ENCODE measurements at places on chromosomes 5 and 9. TPM values are rescaled to one million over a fixed set of nuclear protein-coding genes. Genes with fewer than 3 reads are reported as not detected.

The PPP2R2B gene
- 2.8 TPM for total RNA-seq

The KLF4 gene
- total RNA-seq, result 20.5 TPM

The C9orf50 gene
- total RNA-seq, result not detected

DNA sequence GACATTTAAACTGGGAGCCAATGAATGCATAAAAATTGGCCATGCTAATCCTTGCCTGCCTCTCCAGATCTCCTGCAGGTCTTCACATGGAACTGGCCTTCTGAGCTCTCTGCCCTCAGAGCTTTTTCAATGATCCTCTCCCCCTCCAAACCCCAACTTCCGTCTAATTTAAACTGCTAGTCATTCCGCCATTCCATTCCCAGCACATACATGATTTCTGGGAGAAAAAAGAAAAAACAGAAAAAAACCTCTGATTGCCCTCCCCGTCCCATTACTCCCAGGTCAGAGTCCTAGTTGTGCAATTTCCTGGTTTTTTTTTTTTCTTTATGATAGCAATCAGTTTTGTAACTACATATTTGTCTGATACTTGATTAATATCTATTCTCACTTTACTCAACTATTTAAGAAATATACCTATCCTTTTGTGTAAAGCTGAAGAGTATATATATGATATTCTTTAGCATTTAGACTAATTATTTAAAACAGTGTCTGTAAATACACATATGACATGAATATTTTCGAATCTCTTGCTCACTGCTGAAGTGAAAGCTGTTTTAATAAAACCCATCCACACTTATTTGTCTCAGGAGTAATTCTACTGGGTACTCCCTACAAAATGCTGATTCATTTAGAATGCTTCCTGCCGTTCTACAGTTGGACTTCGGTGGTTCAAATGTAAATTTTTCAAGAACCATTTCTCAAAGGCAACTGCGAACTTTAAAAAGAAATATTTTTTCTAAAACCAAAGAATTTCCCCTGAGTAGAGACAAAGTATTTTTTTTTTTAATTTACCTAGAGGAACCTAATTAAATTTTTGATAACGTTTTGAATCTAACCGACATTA is 1.6 kb downstream of the HINT1 start:
- DNase-seq, result peak; percentile 23

DNA sequence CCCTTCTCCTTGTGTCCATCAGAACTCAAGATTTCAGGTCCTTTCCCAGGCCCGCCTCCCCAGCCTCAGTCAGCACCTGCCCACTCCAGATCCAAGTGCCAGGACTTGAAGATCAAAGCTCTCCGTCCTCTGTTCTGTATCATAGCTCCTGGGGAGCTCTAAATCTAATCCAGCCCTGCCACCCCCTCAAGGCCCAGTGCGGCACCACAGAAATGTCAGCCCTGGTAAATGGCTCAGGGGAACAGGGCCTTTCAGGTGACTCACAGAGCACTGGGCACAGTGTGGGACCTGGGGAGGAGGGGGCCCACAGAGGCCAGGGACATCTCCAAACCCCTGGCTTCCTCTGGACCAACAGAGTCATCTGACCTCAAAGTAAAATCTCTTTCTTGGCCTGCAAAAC is 6.0 kb downstream of the CSF2 start:
- DNase-seq, result no peak

The TAF11L4 gene
- total RNA-seq, result not detected

DNA sequence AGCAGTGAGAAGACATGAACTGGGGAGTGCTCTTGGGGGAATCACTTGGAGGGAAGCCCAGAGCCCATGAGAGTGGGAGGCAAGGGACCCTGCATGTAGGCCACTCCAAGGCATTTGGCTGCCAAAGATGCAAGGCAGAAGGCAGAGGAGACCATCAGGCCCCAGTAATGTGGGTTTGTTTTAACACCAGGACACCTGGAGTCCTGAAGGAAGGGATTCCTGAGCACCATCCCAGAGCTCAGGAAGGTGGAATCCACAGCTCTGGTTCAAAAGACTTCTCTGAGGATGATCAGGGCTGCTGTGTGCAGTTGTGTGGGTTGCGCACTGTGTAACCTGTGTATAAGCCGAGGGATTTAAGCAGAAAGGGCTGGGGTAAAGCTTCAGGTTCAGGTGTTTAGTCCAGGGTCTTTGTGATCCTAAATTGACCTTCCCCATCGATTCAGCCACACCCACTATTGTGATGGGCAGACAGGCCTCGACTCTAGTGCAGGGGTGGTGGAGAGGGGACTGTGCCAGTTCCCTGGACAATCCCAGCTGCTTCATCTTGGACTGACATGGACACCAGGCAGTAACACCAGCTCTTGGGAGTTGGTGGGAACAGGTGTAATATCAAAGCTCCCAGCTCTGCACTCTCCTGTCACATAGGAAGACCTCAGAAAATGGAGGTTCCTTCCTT is 11.0 kb downstream of the B4GALT7 start:
- DNase-seq, result no peak

GRCh38 chr9:133614678-133615077 is 5.5 kb upstream of the FAM163B start:
- DNase-seq, result no peak

DNA sequence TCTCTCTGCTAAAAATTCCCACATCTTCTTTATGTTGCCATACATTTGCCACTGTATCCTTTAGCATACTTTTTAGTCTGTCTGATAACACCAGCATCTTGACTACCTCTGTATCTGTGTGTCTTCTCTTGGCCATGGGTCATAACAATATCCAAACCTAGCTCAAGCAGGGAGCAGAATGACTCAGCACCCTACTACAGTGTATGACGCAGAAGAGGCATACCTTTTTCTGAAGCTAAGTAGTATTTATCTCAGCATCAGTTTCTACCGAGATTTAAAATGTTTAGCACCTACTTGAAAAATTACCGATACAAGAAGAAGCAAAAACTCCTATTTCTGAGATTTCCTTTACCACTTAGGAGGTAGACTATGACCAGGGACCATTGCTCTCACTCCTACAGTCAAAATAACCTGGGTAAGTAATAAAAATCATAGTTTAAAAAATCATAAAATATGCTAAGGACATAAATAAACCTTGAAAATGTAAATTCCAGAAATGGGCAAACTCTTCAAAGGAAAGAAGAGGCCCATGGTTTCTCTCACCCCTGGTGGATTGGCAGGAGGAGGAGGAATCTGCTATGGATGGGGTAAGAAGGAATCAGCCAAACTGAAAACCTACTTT is 286.5 kb downstream of the MAST4 start:
- peak; percentile 92 for DNase-seq

The SPINK7 gene
- total RNA-seq, result not detected

The KCNN2 gene
- not detected for total RNA-seq

- DNase-seq, result no peak
Measured at GRCh38 chr9:128081056-128081455, 13.0 kb downstream of the SLC25A25 start.

GRCh38 chr5:163498886-163499285 is 6.5 kb upstream of the MAT2B start:
- DNase-seq, result peak; percentile 13

The ADAMTS16 gene
- not detected for total RNA-seq

- peak; percentile 87 for DNase-seq
Measured at GRCh38 chr5:53422539-53422938, 57.9 kb upstream of the FST start.

DNA sequence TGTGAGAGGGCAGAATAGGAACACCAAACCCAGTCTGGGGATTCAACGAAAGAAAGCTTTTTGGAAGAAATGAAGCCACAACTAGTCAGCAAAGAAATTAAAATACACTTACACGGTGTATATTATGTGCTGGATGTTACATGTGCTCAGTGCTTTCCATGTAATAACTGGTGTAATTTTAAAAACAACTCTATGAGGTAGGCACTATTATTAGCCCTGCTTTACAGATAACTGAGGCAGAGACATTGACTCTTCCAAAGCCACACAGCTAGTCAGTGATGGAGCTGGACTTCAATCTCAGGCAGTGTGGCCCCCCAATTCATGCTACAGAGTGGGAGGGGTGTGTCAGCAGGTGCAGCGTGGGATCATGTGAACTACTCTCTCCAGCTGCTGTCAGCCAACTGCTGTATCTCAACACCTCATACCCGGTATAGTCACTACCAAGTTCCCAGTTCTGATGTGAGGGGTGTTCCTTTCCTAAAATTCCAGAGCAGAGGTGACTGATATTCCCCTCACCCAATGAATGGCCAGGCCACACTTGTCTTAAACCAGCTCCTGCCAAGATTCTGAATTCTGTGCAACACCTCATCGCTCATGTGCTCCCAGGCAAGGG is 33.8 kb upstream of the TJP2 start:
- DNase-seq, result no peak

GRCh38 chr5:157290981-157291711 is 25.2 kb downstream of the CYFIP2 start:
- no peak for DNase-seq

GRCh38 chr9:72168075-72168474 is 18.8 kb downstream of the GDA start:
- DNase-seq, result no peak

- no peak for DNase-seq
Measured at GRCh38 chr5:127580731-127581130, 63.3 kb downstream of the PRRC1 start.

The GABRA6 gene
- not detected for total RNA-seq

The ISCA1 gene
- 21.8 TPM for total RNA-seq

DNA sequence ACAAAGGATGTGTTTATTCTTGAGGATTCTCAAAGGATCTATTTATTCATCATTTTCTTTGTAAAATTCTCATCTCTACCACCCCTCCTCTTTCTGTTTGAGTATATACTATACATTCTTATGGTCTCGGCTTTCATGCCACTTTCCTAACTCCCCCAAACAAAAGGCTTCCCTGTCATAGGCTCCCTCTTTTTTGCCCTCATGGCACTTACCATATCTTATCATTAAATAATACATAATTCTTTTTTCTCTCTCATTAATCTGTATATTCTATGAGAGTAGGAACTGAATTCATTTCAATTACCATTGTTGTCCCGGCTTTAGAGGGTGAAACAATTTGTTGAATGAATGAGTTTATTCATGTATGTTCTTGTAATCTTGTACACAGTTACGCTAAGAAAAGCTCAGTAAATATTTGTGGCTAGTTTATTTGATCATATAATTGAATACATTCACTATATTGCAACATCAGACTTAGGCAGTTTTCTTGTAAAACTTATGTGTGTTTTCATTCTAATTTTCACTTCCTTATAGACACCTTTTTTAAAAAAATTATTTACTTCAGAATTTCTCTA is 254.6 kb downstream of the EDIL3 start:
- peak; percentile 16 for DNase-seq

- DNase-seq, result no peak
Measured at GRCh38 chr5:1449081-1449630, 3.9 kb upstream of the SLC6A3 start.

The GPRIN1 gene
- total RNA-seq, result 4.7 TPM

GRCh38 chr5:94793113-94793815 is 174.8 kb downstream of the SLF1 start:
- no peak for DNase-seq

GRCh38 chr5:131637694-131638093 is 2.7 kb upstream of the RAPGEF6 start:
- DNase-seq, result no peak

The CENPK gene
- total RNA-seq, result 27.8 TPM

The PCDHGA2 gene
- 1.3 TPM for total RNA-seq

DNA sequence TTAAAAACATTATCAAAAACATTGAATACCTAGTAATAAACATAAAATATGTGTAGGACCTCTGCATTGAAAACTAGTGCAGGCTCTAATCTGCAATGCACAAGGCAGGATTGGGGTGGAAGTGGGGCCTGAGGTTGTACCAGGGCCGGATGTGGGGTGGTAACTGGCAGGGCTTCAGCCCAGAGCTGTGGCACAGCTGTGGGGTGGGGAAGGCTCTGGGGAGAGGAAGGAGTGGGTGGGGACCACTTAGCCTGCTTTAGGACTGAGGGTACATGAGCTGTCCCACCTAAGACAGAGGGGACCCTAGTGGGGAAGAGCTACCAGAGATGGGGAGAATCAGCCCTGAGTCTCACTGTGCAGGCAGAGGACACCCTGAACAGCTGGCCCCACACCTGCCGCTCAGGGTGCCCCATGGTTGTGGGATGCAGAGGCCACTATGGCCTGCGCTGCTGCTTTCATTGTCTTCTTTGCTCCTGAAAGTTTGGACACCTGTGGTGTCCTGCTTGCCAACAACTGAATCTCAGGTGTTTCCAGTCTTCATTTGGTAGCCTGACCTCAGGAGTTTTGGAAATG is 311.4 kb downstream of the TLE4 start:
- DNase-seq, result no peak

The AK8 gene
- total RNA-seq, result 1.2 TPM

The EPB41L4B gene
- total RNA-seq, result 4.8 TPM

The RLN2 gene
- not detected for total RNA-seq

GRCh38 chr5:169106911-169107706 is 193.8 kb downstream of the SLIT3 start:
- DNase-seq, result no peak

The ENG gene
- total RNA-seq, result 32.2 TPM

DNA sequence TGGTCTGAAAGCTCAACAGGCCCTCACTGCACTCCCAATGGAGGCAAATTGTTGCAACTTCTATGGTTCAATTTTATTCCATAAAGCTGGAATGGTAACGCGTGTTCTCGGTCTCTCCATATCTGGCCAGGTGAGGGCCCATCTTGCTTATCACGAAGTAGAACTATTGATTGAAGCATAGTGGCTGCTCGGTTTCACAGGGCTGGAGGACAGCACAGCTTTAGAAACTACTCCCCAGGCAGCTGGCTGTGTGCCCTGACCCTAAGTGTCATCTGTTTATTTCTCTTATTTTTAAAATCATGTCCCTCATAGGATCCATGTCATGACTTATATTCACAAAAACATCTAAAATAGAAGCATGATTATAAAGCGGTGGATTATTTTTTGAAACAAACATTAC is 223.4 kb downstream of the NPR3 start:
- DNase-seq, result no peak

- DNase-seq, result peak; percentile 77
Measured at GRCh38 chr5:110916381-110917049, 155.0 kb upstream of the TSLP start.

The PRR7 gene
- 23.3 TPM for total RNA-seq

DNA sequence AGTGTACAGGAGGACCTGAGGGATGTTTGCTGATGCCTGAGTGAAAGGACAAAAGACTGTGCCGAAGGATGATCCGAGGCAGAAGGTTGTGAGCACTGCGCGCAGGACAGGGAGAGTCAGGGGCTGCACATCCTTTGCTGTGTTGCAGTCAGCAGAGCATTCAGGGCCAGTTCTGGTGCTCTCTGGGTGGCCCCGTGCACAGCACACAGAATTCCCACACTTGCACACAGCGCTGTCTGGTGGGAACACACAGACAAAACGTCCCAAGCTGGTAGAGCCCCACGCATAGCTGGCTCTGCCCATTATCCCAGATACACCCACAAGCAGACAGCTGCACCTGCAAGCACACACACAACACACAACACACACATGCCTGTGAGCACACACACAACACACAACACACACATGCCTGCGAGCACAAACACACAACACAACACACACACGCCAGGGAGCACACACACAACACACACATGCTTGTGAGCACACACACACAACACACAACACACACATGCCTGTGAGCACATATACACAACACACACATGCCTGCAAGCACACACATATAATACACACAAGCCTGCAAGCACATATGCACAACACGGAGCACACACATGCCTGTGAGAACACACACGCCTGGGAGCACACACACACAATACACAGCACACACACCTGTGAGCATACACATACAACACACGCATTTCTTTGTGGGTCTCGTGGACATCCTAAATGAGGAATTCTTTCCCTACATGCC is 74.4 kb downstream of the FGF18 start:
- DNase-seq, result no peak
